Liver (tissue), 10 donors: ENCODE measurements at places on chromosomes 16 and 17. TPM values are rescaled to one million over a fixed set of nuclear protein-coding genes. Genes with fewer than 3 reads are reported as not detected.

Gene CA7
- total RNA-seq: not detected

Gene ZP2
- total RNA-seq: not detected

Gene ZNF423
- 1.6 TPM for total RNA-seq

Gene GP1BA
- 2.3 TPM for total RNA-seq

Gene NDRG4
- total RNA-seq: 0.93 TPM

Gene VMO1
- total RNA-seq: 1.8 TPM

Gene ZNF385C
- total RNA-seq: not detected

Gene ATF7IP2
- 14.3 TPM for total RNA-seq

Gene DPEP2
- total RNA-seq: 2.4 TPM

Gene CDRT15L2
- not detected for total RNA-seq

Gene HCRT
- not detected for total RNA-seq

Gene IL21R
- total RNA-seq: 0.42 TPM

Gene DBNDD1
- total RNA-seq: 0.50 TPM

Gene LITAFD
- not detected for total RNA-seq

Gene SLC38A7
- total RNA-seq: 18.7 TPM

- no peak for DNase-seq
These were observed 43.6 kb upstream of the CCDC182 start for GRCh38 chr17:57788725-57789124.

DNA sequence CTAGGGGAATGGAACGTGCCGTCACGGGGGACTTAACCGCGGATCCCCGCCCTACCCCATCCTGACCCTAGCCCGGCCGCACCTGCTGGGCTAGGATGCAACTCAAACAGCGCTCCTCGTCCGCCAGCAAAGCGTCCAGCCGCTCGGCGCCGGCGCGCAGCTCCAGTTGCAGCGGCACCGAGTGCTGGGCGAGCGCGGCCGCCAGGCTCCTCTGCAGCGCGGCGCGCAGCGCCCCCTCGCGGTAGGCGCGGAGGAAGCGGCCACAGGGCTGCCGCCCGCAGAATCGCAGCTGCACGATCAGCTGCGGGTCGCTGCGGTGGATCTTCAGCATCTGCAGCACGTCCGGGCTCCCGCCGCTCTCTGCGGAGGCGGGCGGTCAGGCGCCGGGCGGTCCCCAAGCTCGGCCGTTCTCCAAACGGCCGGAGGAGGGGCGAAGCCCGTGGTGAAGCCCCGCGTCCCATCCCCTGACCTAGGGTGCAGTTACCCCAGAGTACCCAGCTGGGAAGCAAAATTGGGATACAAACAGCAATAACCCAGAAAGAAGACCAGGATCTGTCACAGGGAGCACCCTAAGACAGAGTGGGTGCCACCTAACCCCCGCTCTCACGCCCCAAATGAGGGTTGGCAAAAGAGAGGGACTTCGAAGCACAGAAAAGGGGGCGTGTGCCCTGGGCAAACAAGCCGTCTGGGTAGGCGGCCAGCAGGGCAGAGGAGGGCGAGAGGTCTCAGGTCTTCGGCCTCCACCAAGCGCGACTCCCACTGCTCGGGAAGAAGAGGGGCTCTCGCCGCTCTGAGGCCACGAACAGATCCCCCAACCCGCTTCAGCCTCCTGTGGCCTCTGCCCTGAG is 4.2 kb downstream of the TRADD start:
- DNase-seq: peak; percentile 82

- peak; percentile 67 for DNase-seq
These were observed at the start of gene FAM20A for GRCh38 chr17:68600931-68601564. Gene FAM20A, minus strand, starts transcription at chr17:68601367. Its CDS starts 701 bp downstream, at chr17:68600666.

- no peak for DNase-seq
These were observed 59.2 kb downstream of the BMERB1 start for GRCh38 chr16:15493466-15494180.

DNA sequence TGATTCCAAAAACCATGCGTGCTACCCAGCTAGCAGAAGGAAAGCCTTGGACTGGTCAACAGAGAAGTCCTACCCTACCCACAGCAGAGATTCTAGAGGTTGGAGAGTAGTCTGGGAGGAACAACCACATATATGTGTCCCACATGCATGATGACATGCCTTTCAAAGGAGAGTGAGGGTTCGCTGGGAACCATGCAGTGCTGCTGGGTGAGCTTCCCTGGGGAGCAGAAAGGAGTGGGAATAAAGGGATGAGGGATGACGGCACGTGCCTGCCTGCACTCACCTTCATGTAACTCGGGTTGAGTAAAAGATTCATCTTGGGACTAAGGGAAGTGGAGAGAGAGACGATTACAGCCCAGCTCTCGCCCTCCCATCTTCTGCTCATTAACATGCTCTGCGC is 9.8 kb downstream of the CPSF4L start:
- no peak for DNase-seq

- no peak for DNase-seq
These were observed 6.1 kb downstream of the HAPSTR1 start for GRCh38 chr16:9097266-9098219.

- no peak for DNase-seq
These were observed 33.5 kb upstream of the ETV4 start for GRCh38 chr17:43579566-43580140.

DNA sequence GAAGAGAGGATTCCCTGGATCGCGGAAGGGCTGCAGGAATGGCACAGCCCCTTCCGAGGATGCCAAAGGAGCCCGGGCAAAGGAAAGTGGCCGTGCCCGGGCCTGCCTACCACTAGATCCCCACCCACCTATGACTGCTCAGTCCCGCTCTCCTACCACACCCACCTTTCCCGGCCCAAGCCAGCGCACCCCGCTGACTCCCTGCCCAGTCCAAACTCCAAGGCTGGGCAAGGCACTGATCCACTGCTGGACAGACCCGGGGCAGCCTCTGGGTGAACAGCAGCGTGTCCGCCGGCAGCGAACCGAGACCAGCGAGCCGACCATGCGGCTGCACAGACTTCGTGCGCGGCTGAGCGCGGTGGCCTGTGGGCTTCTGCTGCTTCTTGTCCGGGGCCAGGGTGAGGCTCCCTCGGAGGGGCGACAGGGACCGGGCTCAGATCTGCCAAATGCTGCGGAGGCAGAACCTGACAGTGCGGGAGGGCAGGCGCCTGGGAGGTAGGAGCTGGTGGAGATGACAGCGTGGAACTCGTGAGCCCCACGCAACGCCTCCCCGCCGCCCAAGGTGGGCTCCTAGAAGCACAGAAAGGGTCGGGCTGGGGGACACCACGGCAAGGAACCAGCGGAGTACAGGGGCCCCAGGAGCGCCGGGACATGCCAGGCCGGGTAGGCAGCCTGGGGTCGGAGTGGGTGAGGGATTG is at the start of gene CES2:
CES2 (plus strand) TSS at position 203 of the 698 bp plus-strand sequence; CDS start at position 323, 120 bp downstream.
- peak; percentile 69 for DNase-seq

DNA sequence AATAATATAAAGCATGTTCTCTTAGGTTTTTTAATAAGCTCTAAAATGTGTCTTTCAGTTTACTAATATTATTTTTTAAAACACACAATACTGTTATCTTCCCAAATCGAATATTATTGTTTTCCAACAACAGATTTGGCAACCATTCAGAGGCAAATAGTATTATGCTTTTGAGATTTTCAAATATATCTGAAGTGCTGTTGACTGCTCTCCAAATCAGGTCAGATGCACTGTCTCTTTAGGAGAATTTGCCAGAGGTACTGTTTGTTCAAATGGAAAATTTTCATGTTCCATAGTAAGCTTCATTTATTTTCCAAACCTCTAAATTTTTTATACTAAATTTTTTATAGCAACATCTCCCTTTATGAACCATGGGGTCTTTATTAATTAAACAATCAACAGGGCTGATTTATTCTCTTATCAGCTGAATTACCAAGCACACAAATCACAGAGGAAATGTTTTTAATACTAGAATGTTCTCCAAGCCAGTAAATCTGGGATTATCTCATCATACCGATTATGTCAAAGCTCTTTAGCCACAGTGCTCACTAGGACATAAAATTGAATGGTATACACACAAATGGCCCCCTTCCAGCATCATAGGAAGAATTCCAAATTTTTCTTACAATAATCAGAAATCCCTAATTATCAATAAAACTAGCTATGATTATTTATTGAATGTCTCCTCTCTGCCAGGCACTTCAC is 108.8 kb upstream of the HLF start:
- DNase-seq: no peak

DNA sequence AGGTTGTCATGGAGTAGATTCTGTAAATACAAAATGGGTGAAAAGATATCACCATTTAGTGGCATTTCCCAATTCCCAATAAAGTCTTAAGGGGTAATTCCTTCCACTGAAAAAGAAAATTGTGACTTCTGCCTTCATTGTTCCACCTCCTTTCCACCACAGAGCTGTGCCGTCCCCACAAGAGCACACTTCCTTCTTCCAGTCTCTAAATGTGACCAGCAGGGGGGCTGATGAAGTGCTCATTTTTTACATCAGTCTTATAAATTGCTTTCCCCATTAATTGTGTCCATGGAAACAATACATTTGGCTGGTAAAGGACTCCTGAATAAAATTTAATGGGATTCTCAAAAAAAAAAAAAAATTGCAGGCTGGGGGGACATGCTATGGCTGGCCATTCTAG is 260.8 kb upstream of the PSMD7 start:
- DNase-seq: no peak

GRCh38 chr16:89338863-89339262 is 121.4 kb downstream of the ZNF778 start:
- no peak for DNase-seq

- peak; percentile 65 for DNase-seq
These were observed 1.2 kb upstream of the TLCD3B start for GRCh38 chr16:30032083-30032819.

GRCh38 chr17:83100220-83100852 is 20.9 kb downstream of the METRNL start:
- DNase-seq: no peak

GRCh38 chr16:27736431-27736830 is 186.5 kb downstream of the KATNIP start:
- no peak for DNase-seq

DNA sequence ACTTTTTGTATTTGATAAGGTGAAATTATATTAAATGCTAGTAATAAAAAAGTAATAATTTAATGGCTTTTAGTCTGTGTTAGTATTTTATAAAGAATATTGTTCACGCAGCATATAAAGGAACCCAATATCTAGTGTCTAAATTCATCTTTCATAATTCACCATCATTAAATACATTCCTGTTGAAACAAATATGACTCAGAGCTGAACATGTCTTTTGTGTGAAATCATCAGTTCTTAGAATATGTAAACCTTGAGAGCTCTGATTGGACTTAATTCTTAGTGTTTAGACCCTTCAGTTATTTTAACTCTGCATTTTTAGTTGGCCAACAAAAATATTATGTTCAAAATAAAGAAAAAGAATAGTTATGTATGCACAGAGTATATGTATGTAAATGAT is 71.8 kb downstream of the ABHD15 start:
- no peak for DNase-seq

GRCh38 chr17:63699638-63700527 is at the start of gene LIMD2:
Gene LIMD2, minus strand, starts transcription at chr17:63700125. Its CDS starts 827 bp downstream, at chr17:63699298.
- peak; percentile 57 for DNase-seq

GRCh38 chr17:70810609-70811008 is 641.3 kb downstream of the KCNJ2 start:
- no peak for DNase-seq

DNA sequence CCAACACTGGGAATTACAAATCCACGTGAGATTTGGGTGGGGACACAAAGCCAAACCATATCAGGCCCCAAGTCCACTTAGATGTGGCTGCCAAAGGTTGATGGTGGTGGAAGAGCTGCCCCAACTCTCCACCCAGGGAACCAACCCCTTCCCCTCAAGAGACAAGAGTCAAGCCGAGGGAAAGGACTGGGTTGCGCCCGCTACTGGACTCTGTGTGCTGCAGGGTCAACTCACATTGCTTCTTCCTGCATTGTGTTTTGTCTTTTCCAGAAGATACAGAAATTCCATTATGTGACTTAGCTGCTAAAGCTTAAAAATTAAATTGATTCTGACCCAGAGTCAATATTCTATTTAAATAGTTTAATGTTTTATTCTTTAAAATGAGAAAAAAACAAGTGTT is 58.5 kb downstream of the ADAMTS18 start:
- DNase-seq: no peak

DNA sequence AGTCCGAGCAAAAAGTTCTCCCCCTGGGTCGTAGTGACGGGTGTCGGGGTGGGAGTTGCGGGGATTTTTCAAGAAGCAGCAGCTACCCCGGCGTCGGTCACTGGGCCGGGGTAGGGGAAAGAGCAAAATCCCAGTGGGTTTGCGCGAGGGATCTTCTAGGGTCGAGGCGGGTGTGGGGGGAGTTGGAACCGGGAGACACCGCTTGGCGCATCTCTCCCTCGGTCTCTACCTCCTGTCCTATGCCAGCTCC is 2.3 kb upstream of the UBTF start:
- no peak for DNase-seq

- no peak for DNase-seq
These were observed 81.4 kb downstream of the GRIN2A start for GRCh38 chr16:10100829-10101228.

GRCh38 chr17:67759355-67760171 is 41.8 kb downstream of the NOL11 start:
- no peak for DNase-seq

GRCh38 chr17:77423589-77424451 is 283.1 kb downstream of the SEC14L1 start:
- DNase-seq: no peak
